NCI-H82 (cell line): ENCODE measurements at places on chromosomes 5 and 9.
A peak's percentile ranks its signal among the peaks of the same experiment; 100 is the strongest.

DNA sequence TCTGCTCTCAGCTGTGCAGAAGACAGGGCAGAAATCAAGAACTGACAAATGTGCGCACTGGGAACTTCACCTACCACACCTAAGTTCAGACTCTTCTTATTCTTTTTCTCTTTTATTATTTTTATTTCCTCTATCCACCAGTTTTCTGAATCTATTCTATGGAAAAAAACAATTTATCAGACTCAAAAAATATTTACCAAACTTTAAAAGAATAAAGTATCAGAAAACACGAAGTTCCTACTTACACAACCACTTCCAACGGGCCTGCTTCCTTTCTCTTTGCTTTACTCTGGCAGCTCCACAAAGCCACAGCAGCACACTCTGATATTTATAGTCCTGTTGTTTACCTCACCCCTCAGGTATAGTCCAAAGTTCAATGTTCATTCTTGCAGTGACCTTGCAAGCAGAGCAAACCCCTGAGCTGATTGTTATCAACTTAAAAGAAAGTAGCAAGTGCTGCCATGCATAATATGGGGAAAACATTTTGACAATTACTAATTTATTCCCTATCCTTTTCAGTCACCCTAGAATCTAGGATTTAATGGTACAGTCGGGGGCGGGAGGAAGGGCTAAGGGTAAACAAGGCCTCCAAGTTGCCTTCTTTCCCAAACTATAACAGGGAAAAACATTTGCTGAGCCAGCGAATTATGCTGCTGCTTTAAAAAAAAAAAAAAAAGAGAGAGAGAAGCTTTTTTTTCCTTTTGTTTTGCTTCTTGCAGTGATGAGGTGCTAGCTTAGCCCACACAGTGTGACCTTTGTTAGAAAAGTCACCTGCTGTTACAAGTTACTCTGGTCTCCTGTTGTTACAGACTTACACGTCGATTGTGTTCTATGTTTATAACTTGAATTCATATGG lies at the start of gene SELENOP:
SELENOP (minus strand) TSS at position 302 of the 856 bp plus-strand sequence. CDS start 3,539 bp downstream, outside the sequence.
- DNase-seq = no peak

- DNase-seq = peak; percentile 63
Observed at GRCh38 chr5:143968071-143968878, 156.3 kb downstream of the HMHB1 start.

- DNase-seq = peak; percentile 35
Observed at GRCh38 chr5:142748568-142749249, 21.5 kb upstream of the ARHGAP26 start.

DNA sequence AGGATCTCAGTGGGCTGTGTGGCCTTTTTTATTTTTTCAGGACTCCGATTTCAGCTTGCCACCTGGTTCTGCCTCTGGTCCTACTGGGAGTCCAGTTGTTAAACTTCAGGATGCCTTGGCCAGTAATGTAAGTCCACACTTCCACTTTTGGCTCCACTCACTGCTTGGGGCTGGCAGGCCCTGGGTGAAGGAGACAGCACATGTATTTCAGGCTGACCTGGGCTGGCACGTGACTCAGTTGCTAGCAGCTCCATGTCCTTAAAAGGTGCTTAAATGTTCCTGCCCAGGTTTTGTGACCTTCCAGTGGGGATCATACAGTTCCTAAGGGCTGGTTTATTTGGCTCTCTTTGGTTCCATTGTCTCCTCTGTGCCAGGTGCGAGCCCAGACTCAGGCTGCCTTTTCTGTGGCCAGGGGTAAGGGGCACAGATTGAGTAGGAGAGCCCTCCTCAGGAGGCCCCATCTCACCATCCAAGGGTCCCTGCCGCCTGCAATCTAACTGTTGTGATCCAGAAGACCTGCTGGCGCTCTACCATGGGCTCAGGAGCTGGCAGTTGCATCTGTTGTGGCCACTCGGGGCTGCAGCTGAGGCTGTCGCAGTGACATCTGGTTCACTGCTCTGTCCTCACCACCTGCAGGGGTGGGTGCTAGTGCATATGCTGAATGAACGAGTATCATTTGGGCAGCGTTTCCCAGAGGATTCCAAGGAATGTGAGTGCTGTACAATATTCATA lies 19.2 kb upstream of the POMT1 start:
- DNase-seq = no peak

- DNase-seq = no peak
Observed at GRCh38 chr5:2167671-2168070, 284.9 kb upstream of the IRX4 start.

GRCh38 chr5:10935536-10935935 lies 174.5 kb upstream of the DAP start:
- DNase-seq = peak; percentile 59

DNA sequence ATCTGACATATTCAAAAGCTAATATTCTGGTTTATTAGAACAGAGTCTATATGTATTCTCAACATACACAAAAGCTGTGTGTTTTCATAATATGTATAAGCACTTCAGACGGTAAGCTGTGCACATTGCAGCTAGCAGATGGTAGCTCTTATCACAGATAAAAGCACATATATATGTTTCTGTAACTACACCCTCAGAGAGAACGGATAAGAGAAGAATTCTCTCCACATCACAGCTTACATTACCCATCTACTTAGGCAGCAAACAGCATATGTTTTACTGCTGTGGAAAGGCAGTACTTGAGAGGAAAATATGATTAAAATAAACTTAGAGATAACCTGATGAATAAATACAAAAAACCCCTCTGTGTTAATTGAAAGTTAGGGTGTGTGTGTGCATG lies 450.9 kb upstream of the ZNF608 start:
- DNase-seq = peak; percentile 59

DNA sequence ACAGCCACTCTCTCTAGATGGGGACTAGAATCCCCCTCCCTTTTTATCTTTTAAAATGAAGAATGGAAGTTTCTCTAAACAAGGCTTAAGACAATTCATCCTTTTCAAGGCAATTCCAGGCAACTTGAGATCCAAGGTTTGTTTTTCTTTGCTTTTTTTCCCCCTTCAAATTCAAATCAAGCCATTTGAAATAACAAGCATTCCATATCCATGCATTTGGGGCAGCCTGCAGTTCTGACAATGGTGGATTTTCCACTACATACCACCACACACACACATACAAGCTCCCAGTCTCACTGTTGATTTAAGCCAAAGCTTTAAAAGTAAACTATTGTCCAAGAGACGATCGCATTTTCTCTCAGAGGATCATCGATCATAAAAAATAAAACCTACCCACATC lies 424 bp downstream of the INSYN2B start:
- DNase-seq = no peak

DNA sequence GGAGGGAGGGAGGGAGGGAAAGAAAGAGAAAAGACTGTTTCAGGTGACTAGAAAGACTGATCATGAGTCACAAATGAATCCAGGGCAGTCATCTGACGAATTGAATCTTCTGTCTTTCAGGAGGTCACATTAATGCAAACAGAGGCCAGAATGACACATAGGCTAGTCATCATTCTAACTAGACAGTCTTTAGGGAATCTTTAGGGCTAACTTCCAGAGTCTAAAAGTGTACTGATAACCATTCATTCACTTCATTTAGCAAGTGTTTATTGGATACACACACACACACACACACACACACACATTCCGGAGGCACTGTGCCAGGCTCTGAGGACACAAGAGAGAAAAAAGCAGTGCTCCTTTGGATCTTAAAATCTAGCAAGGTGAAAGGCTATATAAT lies 156.7 kb downstream of the EBF1 start:
- DNase-seq = no peak

GRCh38 chr9:83327323-83327722 lies 210.9 kb downstream of the FRMD3 start:
- peak; percentile 76 for DNase-seq

GRCh38 chr9:83166372-83166771 lies 103.4 kb upstream of the RASEF start:
- DNase-seq = peak; percentile 6
